ENCODE measurements at places on chromosomes 5 and 9.
A peak's percentile ranks its signal among the peaks of the same experiment; 100 is the strongest.

DNA sequence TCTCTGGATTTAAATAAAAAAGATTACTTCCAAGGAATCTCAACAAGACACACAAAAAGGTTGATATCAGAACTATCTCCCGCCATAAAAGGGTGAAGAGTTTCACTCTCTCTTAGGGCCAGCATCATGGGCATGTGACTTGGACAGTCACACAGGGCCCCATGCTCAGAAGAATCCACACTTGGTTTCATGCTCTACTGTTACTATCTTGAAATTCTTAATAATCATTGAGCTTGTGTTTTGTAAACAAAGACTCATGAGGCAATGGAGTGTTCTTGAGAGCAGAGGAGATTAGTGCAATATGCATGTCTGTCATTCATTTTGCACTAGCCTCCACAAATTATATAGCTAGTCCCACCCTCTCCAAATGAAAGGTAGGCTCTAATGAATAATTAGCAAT lies 58.4 kb downstream of the HMHB1 start:
- DNase-seq, result no peak

- peak; percentile 72 for DNase-seq
Measured at GRCh38 chr5:179060116-179061008, at the start of gene ZNF354C. TSS of gene ZNF354C (plus strand) at chr5:179060373. CDS start at chr5:179062069, 1,696 bp downstream.

- DNase-seq, result peak; percentile 32
Measured at GRCh38 chr5:113508756-113509155, 4.7 kb upstream of the YTHDC2 start.

GRCh38 chr9:130118841-130119518 lies 53.2 kb upstream of the NCS1 start:
- no peak for DNase-seq

DNA sequence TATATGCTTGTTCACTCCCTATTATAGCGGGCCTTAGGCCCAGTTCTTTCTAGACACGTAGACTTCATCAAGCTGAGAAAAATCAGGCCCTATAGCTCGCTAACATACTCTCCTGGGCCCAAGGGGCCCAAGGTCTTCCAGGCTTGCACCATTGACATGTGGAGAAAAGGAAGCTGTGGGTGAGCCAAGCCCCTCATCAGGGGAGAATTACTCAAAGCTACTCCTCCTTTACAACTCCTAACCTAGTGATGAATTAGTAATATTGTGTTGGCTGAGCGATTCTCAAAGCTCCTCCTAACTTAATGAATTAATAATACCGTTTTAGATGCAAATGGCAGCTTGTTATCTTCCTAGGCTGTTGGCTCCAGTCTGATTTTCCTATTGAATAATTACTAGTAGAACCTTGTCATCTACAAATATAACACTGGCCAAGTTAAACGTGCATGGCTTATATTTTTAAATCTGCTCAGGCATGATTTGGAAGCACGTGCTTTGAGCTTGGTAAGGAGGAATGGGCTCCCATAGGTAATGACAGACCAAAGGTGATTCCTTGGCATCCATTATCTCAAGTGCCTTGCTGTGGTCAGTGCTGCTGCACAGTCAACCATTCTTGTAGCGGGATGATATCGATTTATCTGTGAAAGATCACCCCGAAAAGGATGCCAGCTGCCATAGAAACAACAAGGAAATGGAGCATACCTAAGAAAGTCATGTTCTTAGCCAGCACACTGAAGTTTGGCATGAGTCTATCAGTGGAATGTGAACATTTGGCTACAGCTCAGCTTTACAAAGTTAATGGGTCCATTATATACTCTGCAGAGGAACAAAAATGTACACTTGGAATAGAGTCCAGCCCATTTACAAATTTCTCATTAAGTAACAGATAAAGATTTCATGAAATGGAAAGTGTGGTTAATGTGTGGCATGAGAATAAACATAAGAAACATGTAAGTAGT lies 23.8 kb downstream of the LVRN start:
- no peak for DNase-seq

GRCh38 chr5:36305571-36306326 lies 4.0 kb upstream of the RANBP3L start:
- DNase-seq, result peak; percentile 53

GRCh38 chr5:79990598-79991507 lies at the start of gene MTX3:
TSS of gene MTX3 (minus strand) at chr5:79991262. CDS start at chr5:79991238, 24 bp downstream.
- DNase-seq, result peak; percentile 91

DNA sequence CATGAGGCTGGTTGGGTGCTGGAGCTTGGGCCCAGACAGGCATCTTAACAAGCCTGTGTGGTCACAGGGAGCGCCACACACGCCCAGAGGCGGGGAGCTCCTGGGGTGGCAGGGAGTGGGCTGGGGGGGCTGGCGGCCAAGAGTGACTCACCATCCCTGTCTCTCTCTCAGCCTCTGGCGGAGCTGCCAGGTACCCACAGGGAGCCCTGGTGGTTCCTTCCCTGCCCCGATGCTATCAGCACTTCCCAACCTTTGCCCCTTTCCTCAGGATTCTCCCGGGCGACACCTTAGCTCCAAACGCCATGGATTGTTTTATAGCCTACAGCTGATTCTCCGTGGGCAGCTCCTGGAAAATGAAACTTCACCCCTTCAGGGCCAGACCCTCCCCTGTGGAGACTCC lies 5.5 kb downstream of the SLC9A3 start:
- no peak for DNase-seq

DNA sequence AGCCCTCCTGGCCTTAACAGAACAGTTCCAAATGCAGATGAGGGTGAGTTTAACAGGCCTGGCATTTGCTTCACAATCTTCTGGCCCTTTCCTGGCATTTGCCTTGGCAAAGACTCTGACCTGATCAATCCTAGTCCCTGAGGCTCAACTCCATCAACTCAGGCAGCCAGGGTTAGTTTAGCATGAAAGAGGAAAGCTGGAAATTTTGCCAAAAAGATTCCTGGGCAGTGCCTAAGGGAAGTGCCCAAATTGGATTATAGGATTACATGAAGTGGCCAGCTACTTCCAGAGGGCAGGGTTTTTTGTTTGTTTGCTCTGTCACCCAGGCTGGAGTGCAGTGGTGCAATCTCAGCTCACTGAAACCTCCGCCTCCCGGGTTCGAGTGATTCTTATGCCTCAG lies 36.8 kb downstream of the PCDHAC2 start:
- DNase-seq, result no peak

- DNase-seq, result no peak
Measured at GRCh38 chr5:151580858-151581257, 10.3 kb downstream of the FAT2 start.

GRCh38 chr5:173954671-173955521 lies 34.1 kb upstream of the C5orf47 start:
- no peak for DNase-seq

DNA sequence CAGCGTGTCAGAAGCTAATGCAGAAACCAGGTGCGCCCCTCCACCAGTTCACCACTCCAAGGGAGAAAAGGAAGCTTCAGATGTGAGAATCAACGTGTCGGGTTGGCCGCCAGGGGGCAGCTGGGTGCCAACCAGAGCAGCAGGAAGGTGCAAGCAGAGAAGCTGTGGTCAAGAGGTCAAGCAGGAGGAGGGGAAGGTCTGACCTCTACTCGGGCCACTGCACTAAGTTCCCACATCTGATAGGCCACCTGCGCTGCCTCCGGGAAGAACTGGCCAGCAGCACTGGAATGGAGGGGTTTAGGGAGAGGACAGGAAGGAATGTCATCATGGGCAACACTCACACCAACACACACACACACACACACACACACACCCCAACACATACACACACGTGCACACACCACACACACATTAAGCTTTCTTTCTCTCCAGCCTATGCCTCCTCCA lies 31.4 kb downstream of the ANXA6 start:
- DNase-seq, result peak; percentile 51

DNA sequence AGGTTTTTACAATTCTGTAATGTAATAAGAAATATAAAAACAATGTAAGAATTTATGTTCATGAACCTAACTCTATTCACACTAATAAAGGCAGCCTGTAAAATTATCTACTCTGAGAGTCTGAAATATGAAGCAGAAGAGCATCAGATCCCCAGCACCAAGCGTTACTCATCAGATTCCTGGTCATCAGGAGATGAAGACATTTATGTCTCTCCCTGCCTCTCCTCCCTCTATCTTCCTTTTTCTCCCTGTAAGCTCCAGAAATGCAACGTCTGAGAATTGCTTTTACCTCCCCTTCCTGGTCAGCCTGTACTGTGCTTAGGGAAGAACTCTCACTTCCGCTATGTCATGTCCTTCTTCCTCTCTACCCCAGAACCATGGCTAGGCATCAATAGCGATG lies 114.4 kb upstream of the SLIT3 start:
- no peak for DNase-seq

DNA sequence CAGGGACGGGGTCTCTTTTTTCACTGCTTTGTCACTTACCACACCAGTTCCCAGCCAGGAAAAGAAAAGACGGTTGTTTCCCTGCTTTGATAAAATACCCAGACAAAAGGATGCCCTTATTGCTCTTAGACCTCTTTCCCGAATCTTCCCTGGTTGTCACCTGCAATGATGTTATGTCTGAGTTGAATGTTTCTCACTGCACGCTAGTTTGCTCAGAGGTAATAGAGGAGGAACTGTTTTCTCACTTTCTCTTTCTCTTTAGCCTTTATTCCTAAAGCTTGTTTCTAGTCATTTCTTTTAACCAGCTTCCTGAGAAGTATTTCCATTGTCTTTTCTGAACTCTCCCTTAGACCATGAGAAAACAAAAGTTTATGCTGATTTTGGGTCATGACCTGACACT lies 32.9 kb downstream of the ACER2 start:
- DNase-seq, result no peak

DNA sequence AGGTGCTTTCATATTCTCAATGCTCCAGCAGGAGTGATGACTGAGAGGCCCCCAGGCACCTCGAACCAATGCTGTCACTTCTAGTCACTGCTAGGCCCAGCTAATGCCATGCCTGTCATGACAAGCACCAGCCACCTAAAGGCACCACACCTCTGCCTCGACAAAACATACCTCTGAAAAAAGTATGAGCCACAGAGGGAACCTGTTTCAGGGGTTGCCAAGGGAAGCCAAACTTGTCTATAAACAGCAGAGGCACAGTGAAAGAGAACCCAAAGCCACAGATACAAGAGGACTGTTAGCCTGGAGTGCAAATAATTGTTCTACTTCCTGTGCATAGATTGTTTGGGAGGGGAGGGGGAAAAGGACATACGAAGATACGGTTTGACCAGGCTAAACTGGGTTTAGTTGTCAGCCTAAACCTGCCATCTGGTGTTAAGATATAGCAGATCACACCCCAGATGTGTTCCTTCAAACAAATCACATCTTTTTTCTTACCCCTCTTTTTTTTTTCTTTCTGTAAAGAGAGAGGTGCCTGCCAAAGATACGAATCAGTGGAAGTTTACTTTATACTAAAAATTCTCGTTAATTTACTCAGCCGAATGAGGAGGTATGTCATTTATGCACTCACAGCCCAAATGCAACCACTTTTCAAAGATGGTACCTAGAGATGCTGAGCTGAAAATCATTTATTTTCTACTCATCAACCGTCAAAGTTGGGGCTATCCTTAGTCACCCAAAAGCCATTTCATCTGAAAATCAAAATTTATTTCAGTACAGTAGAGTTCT lies 45.7 kb downstream of the BNC2 start:
- peak; percentile 42 for DNase-seq

- DNase-seq, result peak; percentile 34
Measured at GRCh38 chr9:91378695-91379127, 17.0 kb upstream of the AUH start.

DNA sequence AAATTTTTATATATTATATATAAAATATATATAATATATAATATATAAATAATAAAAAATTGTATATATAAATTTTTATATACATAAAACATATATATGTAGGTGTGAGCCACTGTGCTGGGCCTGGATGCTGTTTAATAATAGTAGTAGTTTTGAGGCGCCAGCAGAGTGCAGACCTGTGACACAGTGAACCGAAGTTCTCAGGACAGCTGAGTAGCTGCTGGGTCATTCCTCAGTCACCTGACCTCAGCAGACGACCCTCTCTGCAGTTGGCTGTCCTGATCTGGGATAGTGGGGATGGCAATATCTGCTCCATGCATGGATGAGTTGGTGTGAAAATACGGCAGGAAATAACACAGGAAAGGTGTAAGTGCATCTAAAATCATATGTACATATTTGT lies 3.3 kb upstream of the SNX18 start:
- peak; percentile 7 for DNase-seq

GRCh38 chr9:20945269-20945668 lies 86.2 kb downstream of the HACD4 start:
- no peak for DNase-seq

- DNase-seq, result no peak
Measured at GRCh38 chr5:73437777-73438644, 10.6 kb downstream of the FOXD1 start.

All from HT1080 (cell line).